ENCODE measurements at places on chromosomes 2 and 18.

DNA sequence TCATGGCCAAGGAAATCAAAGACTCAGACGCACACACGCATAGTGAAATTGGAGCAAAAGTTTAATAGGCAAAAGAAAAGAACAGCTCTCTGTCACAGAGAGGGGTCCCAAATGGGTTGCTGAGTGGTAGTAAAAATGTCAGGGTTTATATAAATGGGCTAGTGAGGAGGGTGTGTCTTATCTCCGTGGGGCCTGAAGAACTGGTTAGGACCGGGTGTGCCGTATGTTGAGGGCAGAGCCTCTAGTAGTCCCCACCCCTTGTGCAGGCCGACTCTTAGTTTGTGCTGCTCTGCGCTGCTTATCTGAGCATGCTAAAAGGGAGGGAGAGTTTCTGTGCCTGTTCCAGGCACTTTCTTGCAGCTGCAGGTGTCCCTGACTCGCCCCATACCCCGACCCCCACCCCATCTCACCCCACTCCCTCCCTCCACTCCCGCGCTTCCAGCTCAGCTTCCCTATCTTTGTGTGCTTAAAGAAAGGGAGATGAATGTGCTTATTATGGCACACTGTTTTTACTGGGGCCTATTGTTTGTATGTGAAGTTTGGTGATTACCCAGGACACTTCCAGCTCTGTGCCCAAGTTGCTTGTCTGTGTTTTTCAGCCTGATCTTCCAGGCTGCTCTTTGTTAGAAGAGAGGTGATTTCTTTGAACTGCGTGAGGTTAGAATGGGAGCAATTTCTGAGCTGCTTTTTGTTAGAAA lies 167.4 kb downstream of the SPAG16 start:
- DNase-seq, result no peak

DNA sequence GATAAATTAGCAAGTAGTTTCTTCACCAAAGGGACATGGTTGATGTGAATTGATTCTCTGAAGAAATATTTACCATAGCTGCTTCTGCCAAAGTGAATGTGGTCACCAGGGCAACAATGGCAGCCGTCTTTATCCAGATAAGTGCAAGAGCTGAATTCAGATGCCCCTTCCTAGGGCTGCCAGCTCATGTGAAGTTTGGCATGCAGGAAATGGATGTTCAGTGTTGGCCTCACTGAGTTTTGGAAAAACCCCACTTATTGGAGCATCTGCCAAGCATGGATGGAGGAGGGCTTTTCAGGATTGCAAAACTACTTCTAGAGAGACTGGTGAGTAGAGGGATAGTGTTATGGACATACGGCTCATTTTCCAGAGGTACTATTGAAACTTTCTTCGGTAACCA lies 80.8 kb downstream of the FMNL2 start:
- no peak for DNase-seq

- no peak for DNase-seq
Measured at GRCh38 chr2:117679952-117680351, 134.5 kb upstream of the DDX18 start.

DNA sequence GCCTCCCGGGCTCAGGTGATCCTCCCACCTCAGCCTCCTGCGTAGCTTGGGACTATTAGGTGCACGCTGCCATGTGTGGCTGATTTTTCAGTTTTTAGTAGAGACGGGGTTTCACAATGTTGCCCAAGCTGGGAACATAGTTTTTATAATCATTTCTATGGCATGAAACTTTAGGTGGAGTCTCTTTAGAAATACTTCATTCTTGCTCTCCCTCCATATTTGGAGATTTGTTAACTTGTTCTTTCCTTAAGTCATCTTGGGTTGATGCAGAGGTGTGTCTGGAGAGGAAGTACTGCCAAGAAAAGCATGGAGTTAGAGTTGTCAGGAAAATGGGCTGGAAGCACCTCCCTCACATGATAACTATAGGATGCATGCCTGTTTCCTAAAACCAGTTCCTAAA lies 17.4 kb downstream of the ZNF532 start:
- DNase-seq, result no peak

GRCh38 chr2:138962686-138963085 lies 182.5 kb upstream of the NXPH2 start:
- DNase-seq, result no peak
